Activated T-helper 1 cell treated with anti-CD3 and anti-CD28 coated beads, Interleukin-12 subunit alpha, Interleukin-12 subunit beta, Interleukin-2, Interleukin-4 antibody, amounts not matched to agents 30 ng/mL and 10 ng/mL and 1 ng/mL, durations not matched to agents 14 hours and 24 hours and 36 hours (primary cell): ENCODE measurements at places on chromosomes 3 and 15.
A peak's percentile ranks its signal among the peaks of the same experiment; 100 is the strongest.

DNA sequence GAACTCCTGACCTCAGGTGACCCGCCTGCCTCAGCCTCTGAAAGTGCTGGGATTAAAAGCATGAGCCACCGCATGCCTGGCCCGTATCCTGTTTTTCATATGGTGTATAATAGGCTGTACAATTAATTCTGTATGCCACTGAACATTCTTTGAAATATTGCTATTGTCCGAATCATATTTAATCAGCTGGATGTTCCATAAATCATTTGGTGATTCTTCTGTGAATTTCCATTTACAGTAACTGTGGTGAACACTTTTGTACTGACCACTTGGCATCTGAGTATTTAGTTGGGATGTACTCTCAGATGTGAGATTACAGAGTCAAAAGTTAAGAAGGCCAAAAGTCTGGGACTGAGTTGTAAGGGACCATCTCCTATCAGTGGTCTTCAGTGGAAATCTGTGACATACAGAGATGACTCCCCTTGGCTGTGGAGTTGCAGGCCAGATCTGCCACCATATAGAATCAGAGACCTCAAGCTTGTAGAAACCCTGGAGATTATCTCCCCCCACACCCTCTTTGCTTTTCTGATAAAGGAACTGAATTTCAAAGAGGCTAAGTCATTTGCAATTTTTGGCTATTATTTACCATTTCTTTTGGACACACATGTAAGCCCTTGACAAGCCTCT lies 25.7 kb upstream of the DYNC1LI1 start:
- H3K4me1 ChIP-seq = no peaks in the 10 kb centered on the region
- no peak overlapping the region for H3K27ac ChIP-seq
- no peaks in the 10 kb centered on the region for H3K36me3 ChIP-seq
- H3K4me3 ChIP-seq = no peak overlapping the region

DNA sequence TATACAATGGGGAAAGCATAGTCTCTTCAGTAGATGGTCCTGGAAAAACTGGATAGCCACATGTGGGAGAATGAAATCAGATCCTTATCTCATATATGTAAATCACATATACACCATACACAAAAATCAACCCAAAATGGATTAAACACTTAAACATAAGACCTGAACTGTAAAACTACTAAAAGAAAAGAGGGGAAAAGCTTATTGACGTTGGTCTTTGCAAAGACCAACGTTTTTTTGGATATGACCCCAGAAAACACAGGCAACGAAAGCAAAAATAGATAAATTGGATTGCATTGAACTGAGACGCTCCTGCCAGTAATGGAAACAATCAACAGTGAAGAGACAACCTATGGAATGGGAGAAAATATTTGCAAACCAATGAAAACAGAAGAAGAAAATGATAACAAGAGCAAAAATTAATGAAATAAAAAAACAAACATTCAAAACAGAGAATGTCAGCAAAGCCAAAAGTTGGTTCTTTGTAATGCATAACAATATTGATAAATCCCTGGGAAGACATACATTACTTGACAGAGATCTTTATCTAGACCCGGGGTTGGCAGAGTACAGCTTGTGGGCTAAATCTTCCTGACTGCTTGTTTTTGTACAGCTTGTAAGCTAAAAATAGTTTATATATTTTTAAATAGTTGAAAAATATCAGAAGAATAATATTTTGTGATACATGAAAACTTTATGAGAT lies 86.9 kb downstream of the NEO1 start:
- no peak for DNase-seq
- H3K27me3 ChIP-seq = peaks cover 3% of the 10 kb centered on the region
- H3K4me3 ChIP-seq = no peak overlapping the region
- H3K4me1 ChIP-seq = peaks cover 34% of the 10 kb centered on the region
- H3K36me3 ChIP-seq = peaks cover 5% of the 10 kb centered on the region

- peak overlapping the region; percentile 37 for H3K27ac ChIP-seq
- no peaks in the 10 kb centered on the region for H3K27me3 ChIP-seq
- H3K36me3 ChIP-seq = peaks cover 8% of the 10 kb centered on the region
- peaks cover 72% of the 10 kb centered on the region for H3K4me1 ChIP-seq
- DNase-seq = no peak
Measured at GRCh38 chr15:85404176-85404917, 23.9 kb downstream of the AKAP13 start.

DNA sequence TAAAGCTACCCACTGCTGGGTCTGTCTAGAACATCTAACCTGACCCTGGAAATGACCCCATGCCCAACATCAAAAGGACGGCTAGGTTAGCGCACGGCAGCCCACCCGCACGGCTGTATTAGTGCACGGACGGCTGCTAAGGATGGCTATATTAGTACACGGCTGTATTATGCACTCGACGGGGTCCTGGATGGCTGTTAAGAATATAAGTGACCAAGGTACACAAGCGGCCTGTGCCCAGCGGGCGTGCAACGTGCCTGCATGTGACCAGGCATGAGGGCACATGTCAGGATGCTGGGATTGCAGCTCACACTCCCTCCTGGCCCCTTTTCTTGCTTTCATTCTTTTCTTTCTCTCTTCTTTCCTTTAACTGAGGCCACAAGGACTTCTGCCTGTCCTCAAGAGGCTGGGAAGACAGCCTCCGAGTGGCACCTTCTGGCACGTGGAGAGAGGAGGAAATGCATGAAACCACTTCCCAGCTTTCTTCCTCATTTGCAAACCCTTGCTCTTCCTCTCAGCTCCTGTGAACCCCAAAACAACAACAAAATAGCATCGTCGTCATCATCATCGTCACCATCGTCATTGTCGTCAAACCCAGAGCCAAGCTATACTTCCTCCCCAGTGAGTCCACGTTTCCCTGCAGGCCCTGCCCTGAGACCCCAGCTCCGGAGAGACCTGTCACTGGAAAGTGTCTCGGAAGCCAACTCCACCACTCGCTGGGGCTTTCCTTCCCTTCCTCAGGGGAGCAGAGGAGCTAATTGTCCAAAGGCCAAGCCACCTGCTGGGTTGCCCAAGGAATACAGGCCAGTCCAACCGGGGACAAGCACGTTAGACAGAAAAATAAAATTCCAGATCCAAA lies 101.8 kb downstream of the CHSY1 start:
- H3K27ac ChIP-seq = no peak overlapping the region
- no peaks in the 10 kb centered on the region for H3K27me3 ChIP-seq
- no peak for DNase-seq
- H3K4me1 ChIP-seq = peaks cover 51% of the 10 kb centered on the region

- H3K36me3 ChIP-seq = peaks cover 75% of the 10 kb centered on the region
- H3K27me3 ChIP-seq = no peaks in the 10 kb centered on the region
- DNase-seq = peak; percentile 58
- peak overlapping the region; percentile 47 for H3K4me3 ChIP-seq
Measured at GRCh38 chr15:94305133-94305532, 73.8 kb downstream of the MCTP2 start.

DNA sequence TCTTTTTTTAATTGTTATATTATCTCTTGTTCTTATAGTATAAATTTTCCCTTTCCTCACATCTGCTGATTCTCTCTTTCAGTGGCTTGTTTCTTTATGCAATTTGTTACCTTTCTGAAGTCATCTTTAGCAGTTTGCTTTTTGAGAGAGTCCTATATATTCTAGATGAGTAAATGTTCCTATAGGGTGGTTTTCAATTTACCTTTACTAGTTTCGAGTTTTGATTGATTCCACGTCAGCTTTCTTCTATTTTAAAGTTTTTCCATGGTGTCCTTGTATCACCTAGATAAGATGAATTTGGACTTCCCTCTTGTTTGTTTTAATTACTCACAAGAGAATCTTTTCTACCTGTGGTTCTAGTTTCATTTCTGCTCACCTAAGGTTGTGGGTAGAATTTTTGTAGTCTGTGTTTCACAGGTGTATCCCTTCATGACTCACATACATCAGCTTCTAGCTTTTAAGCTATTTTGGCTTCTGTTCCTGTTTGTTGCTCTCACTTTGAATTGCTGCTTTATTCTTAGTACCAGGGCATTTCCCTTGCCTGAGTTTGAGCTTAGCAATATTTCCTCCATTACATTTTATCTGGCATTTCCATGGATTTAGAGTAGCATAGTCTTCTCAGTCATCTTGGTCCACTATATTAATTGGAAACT lies 6.4 kb downstream of the TEX9 start:
- H3K4me3 ChIP-seq = no peak overlapping the region
- H3K4me1 ChIP-seq = no peaks in the 10 kb centered on the region
- H3K27ac ChIP-seq = no peak overlapping the region
- DNase-seq = no peak

GRCh38 chr3:3081381-3082233 lies 28.6 kb downstream of the IL5RA start:
- H3K36me3 ChIP-seq = no peaks in the 10 kb centered on the region
- DNase-seq = no peak
- peaks cover 2% of the 10 kb centered on the region for H3K27me3 ChIP-seq
- no peak overlapping the region for H3K27ac ChIP-seq
- no peaks in the 10 kb centered on the region for H3K4me1 ChIP-seq
- H3K4me3 ChIP-seq = no peak overlapping the region

- no peaks in the 10 kb centered on the region for H3K27me3 ChIP-seq
- peaks cover 4% of the 10 kb centered on the region for H3K36me3 ChIP-seq
- peak overlapping the region; percentile 90 for H3K27ac ChIP-seq
- peak overlapping the region; percentile 52 for H3K4me3 ChIP-seq
Measured at GRCh38 chr3:157129803-157130466, 30.0 kb downstream of the CCNL1 start.

DNA sequence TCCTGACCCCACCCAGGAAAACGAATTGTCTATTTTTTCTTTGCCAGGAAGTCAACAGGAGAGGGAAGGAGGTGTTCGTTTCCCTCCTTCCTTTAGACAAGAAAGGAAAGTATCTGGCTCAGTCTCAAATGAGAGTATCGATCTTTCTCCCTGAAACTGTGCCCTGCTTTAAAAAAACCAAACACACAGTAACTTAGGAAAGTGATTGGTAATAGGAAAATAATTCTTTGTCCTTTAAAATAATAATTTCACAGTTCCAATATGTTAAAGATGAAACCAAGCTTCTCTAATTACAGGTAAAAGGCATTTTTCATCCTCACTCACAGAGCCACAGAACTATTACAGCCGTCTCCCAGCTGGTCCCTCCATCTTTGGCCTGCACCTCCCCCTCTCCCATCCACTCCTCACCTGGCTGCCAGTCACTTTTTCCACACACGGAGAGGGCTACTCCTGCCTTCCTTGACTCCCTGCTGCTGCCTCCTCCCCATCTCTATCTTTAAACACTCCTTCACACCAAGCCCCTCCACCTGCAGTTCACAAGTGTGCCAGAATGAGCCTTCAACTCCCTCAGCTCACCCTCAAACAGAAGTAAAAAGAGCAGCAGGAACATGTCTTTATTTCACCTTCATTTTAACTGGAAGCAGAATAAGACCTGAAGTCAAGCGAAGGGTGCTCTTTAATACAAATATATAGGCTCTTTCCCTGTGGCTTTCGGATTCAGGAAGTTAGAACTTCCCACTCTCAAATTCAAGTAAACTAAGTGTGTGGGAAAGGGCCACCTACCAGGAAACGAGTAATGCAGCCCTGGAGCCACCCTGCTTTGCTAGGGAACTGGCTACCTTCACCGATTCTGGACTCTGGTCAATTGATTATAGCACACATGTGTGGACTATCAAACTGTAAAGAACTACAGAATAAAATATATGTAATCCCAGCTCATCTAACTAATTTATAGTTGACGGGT lies 116.4 kb downstream of the SENP2 start:
- no peak overlapping the region for H3K27ac ChIP-seq
- H3K4me1 ChIP-seq = no peaks in the 10 kb centered on the region
- H3K4me3 ChIP-seq = no peak overlapping the region
- H3K27me3 ChIP-seq = peaks cover 16% of the 10 kb centered on the region
- no peak for DNase-seq

DNA sequence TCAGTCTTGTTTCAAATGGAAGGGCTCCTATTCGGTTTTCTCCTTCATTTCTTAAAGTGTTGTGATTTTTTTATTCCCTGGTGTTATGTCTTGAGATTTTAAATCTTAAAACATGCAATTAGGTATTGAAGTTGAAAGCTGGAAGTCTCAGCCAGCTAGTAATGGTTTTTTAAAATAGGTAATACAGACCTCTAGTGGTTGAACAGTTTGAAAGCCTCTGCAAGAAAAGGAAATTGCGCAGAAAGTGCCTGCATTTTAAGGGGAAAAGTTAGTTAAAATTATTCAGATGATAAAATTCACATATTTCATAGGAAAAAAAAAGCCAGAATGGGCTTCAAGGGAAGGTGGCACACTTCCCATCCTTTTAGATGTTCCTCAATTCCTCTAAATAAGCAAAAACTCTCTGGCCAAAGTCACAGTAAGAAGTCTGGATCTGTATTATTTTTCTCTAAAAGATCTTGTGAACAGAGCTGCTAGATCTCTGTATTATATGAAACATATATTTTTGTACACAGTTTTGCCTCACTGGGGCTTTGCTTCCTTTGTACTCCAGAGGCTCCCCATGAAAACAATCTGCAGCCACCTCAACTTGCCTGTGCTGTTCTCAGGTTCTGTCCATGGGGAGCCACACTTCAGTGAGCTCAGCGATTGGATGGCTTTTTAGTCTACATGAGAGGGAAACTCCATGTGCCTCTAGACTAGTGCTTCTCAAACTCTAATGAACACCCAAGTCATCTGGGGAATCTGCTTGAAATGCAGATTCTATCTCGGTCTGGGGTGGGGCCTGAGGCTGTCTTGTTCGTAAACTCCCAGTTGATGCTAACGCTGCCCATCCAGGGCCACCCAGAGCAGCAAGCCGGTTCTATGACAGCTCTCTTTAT lies 21.5 kb downstream of the AGTR1 start:
- H3K36me3 ChIP-seq = no peaks in the 10 kb centered on the region
- H3K27me3 ChIP-seq = no peaks in the 10 kb centered on the region

GRCh38 chr3:114011059-114011797 lies 45.1 kb downstream of the CCDC191 start:
- no peak for DNase-seq
- no peaks in the 10 kb centered on the region for H3K27me3 ChIP-seq
- H3K4me3 ChIP-seq = no peak overlapping the region
- no peaks in the 10 kb centered on the region for H3K36me3 ChIP-seq
- no peaks in the 10 kb centered on the region for H3K4me1 ChIP-seq
- no peak overlapping the region for H3K27ac ChIP-seq

- H3K27ac ChIP-seq = no peak overlapping the region
- no peaks in the 10 kb centered on the region for H3K36me3 ChIP-seq
- no peaks in the 10 kb centered on the region for H3K4me1 ChIP-seq
- DNase-seq = no peak
- H3K4me3 ChIP-seq = no peak overlapping the region
- H3K27me3 ChIP-seq = peaks cover 1% of the 10 kb centered on the region
Measured at GRCh38 chr3:4138786-4139431, 164.3 kb upstream of the SETMAR start.

DNA sequence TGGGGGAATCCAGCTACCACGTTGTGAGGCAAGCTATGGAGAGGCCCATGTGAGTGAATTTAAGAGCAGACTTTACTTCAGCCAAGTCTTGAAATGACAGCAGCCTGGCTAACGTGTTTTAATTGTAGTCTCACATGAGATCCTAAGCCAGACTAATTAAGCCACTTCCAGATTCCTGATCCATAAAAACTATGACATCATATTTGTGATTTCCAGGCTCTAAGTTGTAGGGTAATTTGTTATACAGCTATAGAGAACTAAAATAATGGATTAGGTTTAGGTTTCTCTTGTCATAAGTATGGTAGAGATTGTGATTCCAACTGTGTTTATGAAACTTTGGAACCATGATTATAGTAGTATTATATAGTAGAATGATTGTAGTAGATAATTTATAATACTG lies 329.5 kb downstream of the DOCK3 start:
- no peak for DNase-seq
- H3K27ac ChIP-seq = no peak overlapping the region
- no peaks in the 10 kb centered on the region for H3K36me3 ChIP-seq
- H3K4me1 ChIP-seq = no peaks in the 10 kb centered on the region
- H3K27me3 ChIP-seq = peaks cover 9% of the 10 kb centered on the region

- peaks cover 33% of the 10 kb centered on the region for H3K4me1 ChIP-seq
- H3K4me3 ChIP-seq = no peak overlapping the region
- peak overlapping the region; percentile 64 for H3K27ac ChIP-seq
- no peak for DNase-seq
- no peaks in the 10 kb centered on the region for H3K27me3 ChIP-seq
Measured at GRCh38 chr3:149702691-149703441, 45.0 kb upstream of the WWTR1 start.
